ENCODE measurements at places on chromosomes 13 and 19.

DNA sequence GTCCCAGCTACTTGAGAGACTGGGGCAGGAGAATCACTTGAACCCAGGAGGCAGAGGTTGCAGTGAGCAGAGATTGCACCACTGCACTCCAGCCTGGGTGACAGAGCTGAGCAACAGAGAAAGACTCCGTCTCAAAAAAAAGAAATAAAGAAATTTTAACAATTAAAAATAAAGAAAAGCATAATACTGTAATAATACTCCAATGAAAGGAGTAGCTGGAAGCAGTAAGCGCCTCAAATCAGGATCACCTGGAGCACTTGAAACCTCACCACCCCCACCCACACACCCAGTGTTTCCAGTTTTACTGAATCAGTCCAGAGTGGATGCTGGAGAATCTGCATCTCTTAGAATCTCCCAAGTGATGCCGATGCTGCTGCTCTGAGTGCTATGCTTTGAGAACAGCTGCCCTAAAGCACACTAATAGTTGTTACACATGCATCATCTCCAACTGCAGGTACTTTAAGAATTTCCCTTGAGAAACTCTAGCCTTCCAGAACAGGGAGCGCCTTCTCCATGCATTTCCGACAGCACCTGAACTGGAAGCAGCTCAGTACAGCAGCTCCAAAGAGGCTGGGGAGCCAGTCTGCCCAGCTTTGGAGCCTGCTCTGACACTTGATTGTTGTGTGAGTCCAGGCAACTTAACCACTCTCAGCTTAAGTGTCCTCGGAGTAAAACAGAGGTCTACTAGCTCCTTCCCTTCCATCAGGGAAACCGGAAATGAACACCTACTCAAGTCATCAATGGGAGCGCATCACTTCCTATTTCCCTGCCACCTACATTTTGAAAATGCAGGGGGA is 2.9 kb downstream of the ABCC4 start:
- no peak for DNase-seq

- no peak for DNase-seq
Observed at GRCh38 chr19:33704271-33704670, 82.5 kb downstream of the CHST8 start.

GRCh38 chr19:3053218-3053621 is 9.1 kb downstream of the TLE5 start:
- no peak for DNase-seq

- DNase-seq = peak; percentile 93
Observed at GRCh38 chr13:25727250-25727649, 324.6 kb downstream of the SHISA2 start.

- no peak for DNase-seq
Observed at GRCh38 chr13:51202477-51203046, 19.6 kb upstream of the FAM124A start.
